Activated CD4-positive, alpha-beta T cell treated with anti-CD3 and anti-CD28 coated beads, Interleukin-2, amount 10 ng/mL, durations not matched to agents 24 days and 14 days (primary cell): ENCODE measurements at places on chromosomes 4 and X. TPM values are rescaled to one million over a fixed set of nuclear protein-coding genes. Genes with fewer than 3 reads are reported as not detected.

DNA sequence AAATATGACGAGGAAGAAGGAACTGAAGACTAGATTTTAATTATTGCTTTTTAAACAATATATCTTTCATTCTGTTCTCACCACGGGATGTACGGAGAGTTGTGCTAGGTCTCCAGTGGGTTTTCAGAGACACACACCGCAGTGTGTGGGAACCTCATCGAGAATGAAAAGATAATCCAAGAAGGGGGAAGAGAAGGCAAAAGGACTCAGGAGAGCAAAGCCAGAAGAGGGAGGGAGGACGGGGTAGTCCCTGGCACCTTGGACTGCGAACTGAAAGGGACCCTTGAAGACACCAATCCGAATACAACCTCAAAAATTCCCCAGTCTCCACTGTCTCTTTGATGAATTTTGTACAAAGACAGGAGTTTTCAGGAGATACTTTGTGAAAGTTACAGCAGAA, 932 bp upstream of the LEF1 start:
- H3K4me3 ChIP-seq: peak overlapping the region; percentile 97
- H3K36me3 ChIP-seq: peaks cover 9% of the 10 kb centered on the region
- DNase-seq: no peak
- H3K4me1 ChIP-seq: peaks cover 53% of the 10 kb centered on the region
- H3K27ac ChIP-seq: peak overlapping the region; percentile 97

- H3K36me3 ChIP-seq: no peaks in the 10 kb centered on the region
- H3K4me3 ChIP-seq: no peak overlapping the region
- DNase-seq: no peak
- H3K27me3 ChIP-seq: no peaks in the 10 kb centered on the region
- H3K27ac ChIP-seq: no peak overlapping the region
These were observed 763.4 kb downstream of the PCDH18 start for GRCh38 chr4:136768925-136769275.

- H3K4me3 ChIP-seq: no peak overlapping the region
- no peak overlapping the region for H3K27ac ChIP-seq
- H3K4me1 ChIP-seq: peaks cover 2% of the 10 kb centered on the region
- no peak for DNase-seq
- no peaks in the 10 kb centered on the region for H3K27me3 ChIP-seq
These were observed 73.3 kb downstream of the MTMR1 start for GRCh38 chrX:150766351-150767044.

Gene ARX
- not detected in 2 replicates for total RNA-seq

DNA sequence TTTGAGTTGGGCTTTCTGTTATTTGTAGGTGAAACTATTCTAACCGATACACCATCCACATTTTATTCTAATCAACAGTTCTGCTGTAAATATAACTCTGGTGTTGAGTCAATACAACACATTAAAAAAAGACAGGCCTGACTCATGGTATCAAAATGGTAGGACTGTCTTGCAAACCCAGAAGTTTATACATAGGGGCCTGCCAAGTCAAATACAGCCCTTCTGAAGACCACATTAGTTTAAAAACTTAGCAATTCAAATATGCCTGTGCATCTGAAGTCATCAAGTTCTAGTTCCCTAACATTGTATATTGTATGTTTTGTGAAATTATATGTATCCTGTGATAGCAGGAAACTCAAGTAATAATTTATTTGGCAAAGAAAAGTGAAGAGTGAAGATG, 24.4 kb upstream of the PDE5A start:
- H3K27ac ChIP-seq: no peak overlapping the region
- no peaks in the 10 kb centered on the region for H3K36me3 ChIP-seq
- peaks cover 4% of the 10 kb centered on the region for H3K27me3 ChIP-seq
- no peaks in the 10 kb centered on the region for H3K4me1 ChIP-seq
- no peak for DNase-seq
- no peak overlapping the region for H3K4me3 ChIP-seq

GRCh38 chr4:122152711-122153226, 638 bp downstream of the BLTP1 start:
- H3K4me3 ChIP-seq: peak overlapping the region; percentile 92
- H3K4me1 ChIP-seq: peaks cover 43% of the 10 kb centered on the region
- peak; percentile 80 for DNase-seq
- H3K27ac ChIP-seq: peak overlapping the region; percentile 86
- no peaks in the 10 kb centered on the region for H3K27me3 ChIP-seq
- peaks cover 26% of the 10 kb centered on the region for H3K36me3 ChIP-seq

GRCh38 chr4:71206763-71207162, 132.1 kb upstream of the SLC4A4 start:
- no peaks in the 10 kb centered on the region for H3K4me1 ChIP-seq
- no peak overlapping the region for H3K4me3 ChIP-seq
- no peak for DNase-seq
- no peak overlapping the region for H3K27ac ChIP-seq
- H3K36me3 ChIP-seq: no peaks in the 10 kb centered on the region

GRCh38 chr4:159013692-159014091, 89.2 kb upstream of the RAPGEF2 start:
- peaks cover 5% of the 10 kb centered on the region for H3K27me3 ChIP-seq
- no peaks in the 10 kb centered on the region for H3K36me3 ChIP-seq
- H3K4me1 ChIP-seq: no peaks in the 10 kb centered on the region
- H3K27ac ChIP-seq: no peak overlapping the region
- DNase-seq: no peak
- H3K4me3 ChIP-seq: no peak overlapping the region

DNA sequence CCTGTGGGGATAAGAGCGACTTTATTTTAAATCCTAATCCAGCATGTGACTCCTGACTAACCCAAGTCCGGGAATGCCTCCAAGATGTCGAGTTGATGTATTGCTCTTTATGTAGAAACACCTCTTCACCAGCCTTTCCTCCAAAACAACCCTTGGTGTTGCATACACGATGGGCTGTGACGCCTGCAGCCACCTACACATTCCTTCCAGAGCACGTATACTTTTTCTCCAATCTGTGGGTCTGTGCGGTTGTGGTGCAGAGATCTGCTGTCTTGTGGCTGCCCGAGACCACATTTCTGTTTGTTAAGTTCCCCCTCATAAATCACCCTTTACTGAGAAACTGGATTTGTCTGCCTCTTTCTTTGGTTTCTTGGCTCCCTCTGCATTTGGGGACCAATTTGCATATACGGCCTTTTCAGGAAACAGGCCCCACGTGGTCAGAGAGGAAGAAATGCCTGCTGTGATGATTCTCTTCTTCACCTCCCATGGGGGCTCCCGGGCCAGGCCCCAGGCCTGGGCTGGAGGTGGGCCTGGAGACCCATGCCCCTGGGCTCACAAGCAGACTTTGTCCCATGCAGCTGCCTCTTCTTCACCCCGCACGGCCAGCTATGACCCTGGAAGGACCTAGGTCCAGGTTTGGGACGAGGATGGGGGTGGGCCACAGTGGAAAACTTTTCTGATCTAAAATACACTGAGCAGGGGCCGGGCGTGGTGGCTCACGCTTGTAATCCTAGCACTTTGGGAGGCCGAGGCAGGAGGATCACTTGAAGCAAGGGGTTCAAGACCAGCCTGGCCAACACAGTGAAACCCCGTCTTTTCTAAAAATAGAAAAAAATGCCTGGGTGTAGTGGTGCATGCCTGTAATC, 21.4 kb upstream of the AFAP1 start:
- H3K36me3 ChIP-seq: peaks cover 3% of the 10 kb centered on the region
- peak overlapping the region; percentile 63 for H3K4me3 ChIP-seq
- H3K4me1 ChIP-seq: peaks cover 56% of the 10 kb centered on the region
- peak; percentile 91 for DNase-seq
- peak overlapping the region; percentile 97 for H3K27ac ChIP-seq

Gene ARL9
- 0.07 TPM in 1 of 2 replicates, not detected in the other for total RNA-seq

DNA sequence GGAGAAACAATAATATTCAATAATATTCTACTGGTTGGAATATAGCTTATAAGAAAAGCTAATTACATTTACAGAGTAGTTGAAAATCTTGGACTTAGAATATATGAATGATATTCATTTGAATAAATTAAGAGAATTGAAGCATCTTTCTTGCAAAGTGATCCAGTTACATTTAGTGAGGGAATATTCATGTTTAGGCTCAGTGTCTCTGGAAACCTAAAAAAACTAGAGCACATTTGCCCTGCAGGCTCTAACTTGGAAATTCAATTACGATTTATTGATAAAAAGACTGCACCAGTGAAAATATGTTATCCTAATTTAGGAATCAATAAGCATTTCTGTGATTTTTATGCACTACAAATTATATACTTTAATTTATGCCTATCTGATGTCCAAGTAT, 58.3 kb upstream of the RAP1GDS1 start:
- no peak overlapping the region for H3K27ac ChIP-seq
- H3K4me1 ChIP-seq: peaks cover 9% of the 10 kb centered on the region
- H3K4me3 ChIP-seq: no peak overlapping the region
- DNase-seq: no peak
- H3K27me3 ChIP-seq: no peaks in the 10 kb centered on the region

- no peaks in the 10 kb centered on the region for H3K4me1 ChIP-seq
- H3K27ac ChIP-seq: no peak overlapping the region
- DNase-seq: no peak
- H3K27me3 ChIP-seq: no peaks in the 10 kb centered on the region
These were observed 293.5 kb downstream of the GBA3 start for GRCh38 chr4:22986262-22986661.

DNA sequence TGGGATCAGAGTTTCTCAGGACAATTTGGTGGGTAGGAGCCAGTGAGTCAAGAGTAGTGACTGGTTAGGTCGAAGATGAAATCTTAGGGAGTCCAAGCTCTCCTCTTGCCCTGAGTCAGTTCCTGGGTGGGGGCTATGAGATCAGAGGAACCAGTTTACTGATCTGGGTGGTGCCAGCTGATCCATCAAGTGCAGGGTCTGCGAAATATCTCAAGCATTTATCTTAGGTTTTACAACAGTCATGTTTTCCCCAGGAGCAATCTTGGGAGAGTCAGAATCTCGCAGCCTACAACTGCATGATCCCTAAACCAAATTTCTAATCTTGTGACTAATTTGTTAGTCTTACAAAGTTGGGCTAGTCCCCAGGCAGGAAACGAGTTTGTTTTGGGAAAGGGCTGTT, 1833.2 kb upstream of the PCDH7 start:
- H3K4me3 ChIP-seq: no peak overlapping the region
- no peaks in the 10 kb centered on the region for H3K36me3 ChIP-seq
- H3K4me1 ChIP-seq: no peaks in the 10 kb centered on the region
- DNase-seq: no peak
- H3K27me3 ChIP-seq: no peaks in the 10 kb centered on the region

Gene TRIM60
- total RNA-seq: not detected in 2 replicates

DNA sequence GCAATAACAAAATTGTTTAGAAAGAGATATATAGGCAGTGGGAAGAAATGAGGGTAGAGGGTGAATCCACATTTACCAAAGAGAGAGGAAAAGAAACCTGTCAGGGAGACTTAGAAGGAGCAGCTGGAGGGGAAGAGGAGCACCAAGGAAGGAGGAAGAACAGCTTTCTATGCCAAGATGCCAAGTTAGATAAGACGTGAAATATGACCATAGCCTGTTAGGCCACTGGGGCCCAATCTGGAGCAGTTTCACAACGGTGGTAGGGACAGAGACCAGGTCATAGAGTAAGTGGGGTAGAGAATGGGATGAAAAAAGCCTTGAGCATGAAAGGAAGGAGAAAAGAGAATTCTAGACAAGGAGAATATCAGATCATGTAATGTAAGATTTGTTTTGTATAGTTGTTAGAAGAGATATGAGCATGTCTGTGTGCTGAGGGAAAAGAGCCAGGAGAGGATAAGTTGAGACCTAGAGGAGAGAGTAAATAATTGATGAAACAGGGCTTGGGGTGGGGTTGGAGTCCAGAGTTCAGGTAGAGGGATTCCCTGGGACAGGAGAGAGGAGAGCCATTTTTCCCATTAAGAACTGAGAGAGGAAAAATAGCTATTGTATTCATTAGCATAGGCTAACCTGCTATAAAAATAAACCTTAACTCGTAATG, 4.4 kb upstream of the SOWAHB start:
- H3K36me3 ChIP-seq: no peaks in the 10 kb centered on the region
- H3K4me3 ChIP-seq: no peak overlapping the region
- peaks cover 23% of the 10 kb centered on the region for H3K27me3 ChIP-seq
- peaks cover 10% of the 10 kb centered on the region for H3K4me1 ChIP-seq

DNA sequence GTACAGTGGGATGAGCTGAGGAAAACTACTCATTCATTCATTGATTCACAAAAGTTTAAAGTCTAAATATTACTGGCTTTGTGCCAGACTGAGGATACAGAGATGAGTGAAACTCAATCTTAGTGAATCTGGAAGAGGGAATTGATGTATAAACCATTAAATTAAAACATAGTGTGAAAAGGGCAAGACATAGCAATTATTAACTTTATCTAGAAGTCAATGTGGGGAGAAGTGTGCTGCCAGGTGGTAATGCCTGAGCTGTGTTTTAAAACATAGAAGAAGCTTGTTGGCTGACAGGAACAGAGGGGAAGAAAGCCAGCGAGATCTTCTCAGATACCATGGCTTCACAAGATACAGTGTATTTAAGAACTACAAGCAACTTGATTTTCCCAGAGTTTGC, 153.4 kb downstream of the BMPR1B start:
- no peak for DNase-seq
- H3K4me3 ChIP-seq: no peak overlapping the region
- peaks cover 10% of the 10 kb centered on the region for H3K4me1 ChIP-seq

DNA sequence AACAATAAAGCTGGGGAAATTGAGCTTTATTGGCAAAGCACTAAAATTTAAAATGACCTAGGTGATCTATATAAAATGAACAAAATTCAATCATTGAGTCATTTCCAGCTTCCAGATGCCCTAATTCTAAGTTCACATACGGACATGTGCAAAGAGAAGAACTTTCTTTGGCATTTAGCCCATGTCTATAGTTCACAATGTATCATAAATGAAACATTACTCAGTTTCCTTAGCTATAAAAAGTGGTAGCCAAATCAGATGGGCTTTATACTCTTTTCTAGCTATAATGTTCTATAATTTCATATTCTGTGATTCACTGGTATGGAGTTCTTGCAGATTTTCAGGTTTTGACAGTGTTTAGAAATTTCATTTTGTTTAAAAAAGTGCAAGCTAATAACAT, 327.4 kb downstream of the KCTD8 start:
- H3K36me3 ChIP-seq: no peaks in the 10 kb centered on the region
- no peaks in the 10 kb centered on the region for H3K4me1 ChIP-seq
- no peaks in the 10 kb centered on the region for H3K27me3 ChIP-seq
- DNase-seq: no peak
- no peak overlapping the region for H3K4me3 ChIP-seq

DNA sequence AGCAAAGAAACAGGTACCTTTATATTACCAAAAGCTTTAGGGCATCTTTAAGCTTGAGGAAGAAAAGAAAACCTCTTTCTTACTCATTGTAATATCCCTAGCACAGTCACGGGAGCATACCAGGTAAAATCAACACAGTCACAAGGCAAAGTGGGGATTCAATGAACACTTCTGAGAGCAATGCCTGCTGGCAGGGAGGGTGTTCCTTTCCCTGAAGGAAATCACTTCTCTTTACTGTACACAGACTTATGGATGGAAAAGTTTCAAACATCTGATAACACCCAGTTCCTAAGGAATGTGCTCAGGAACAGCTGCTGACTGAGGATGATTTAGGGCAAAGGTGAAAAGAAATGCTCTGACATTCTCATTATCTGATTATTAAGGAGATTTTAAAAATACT, 94.8 kb downstream of the MAML3 start:
- no peak overlapping the region for H3K27ac ChIP-seq
- peaks cover 65% of the 10 kb centered on the region for H3K27me3 ChIP-seq
- H3K36me3 ChIP-seq: no peaks in the 10 kb centered on the region
- DNase-seq: no peak
- H3K4me1 ChIP-seq: peaks cover 9% of the 10 kb centered on the region
